ENCODE measurements at places on chromosomes 7 and 10.

GRCh38 chr7:70886547-70886946 lies 245.4 kb upstream of the GALNT17 start:
- DNase-seq, result no peak

GRCh38 chr7:91767820-91768219 lies 112.7 kb downstream of the MTERF1 start:
- no peak for DNase-seq

DNA sequence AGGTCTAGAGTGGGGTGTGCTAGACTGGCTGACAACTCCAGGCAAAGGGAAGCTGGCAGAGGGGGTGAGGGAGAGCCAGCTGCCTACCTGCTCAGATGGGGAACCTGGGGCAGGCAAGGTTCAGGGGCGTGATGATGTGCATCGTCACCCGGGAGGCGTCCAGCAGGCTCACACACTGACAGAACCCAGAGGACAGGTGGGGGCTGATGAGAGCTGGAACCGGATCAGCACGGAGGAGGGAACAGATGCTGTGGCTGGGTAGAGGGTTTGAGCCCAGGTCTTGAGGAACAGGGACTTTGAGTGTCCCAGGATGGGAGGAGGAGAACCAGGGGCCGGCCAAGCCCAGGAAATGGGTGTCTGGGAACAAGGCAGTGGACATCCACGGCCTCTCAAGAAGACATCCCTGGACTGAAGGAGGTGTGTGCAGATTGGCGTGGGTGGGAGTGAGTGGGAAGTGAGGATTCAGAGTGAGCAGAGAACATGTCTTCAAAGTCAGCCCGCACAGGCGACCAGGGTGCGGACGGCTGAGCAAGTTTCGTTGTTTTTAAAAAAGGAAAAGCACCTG lies 3.9 kb downstream of the RASGEF1A start:
- peak; percentile 4 for DNase-seq

DNA sequence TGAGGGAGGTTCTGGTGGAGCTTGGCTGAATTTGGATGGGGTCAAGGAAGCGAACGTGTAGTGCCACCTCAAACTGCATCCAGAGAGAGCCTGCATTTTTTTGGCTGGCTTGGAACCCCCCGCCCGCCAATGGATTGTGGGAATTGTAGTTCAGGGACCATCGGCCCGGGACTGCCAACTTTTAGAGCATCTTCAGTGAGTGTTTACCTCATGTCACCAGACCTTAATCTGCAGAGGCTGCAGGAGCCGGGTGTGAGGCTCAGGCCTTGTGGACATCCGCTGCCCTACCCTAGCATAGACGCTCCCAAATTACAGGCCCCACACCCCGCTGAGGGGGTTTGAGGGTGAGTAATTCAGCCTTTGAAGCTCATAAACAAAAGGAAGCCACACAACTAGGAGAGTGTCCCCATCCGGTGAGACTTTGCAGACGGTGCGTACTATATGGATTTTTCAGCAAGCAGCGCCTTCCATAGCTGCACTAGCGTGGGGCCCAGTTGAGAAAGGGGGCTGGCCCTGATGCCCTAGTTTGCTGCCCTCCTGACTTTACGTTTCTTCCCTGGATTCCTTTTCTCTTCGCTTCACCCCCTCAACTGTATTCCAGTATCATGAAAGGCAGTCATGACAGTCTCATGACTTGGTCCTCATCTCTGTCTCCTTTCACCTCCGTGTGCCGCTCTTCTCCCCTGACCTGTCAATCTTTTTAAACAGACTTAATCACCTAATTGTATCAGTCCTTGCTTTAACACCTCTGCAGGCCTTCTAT lies 717 bp downstream of the CNPY4 start:
- peak; percentile 64 for DNase-seq

GRCh38 chr10:96896884-96897589 lies 64.9 kb downstream of the LCOR start:
- DNase-seq, result no peak

DNA sequence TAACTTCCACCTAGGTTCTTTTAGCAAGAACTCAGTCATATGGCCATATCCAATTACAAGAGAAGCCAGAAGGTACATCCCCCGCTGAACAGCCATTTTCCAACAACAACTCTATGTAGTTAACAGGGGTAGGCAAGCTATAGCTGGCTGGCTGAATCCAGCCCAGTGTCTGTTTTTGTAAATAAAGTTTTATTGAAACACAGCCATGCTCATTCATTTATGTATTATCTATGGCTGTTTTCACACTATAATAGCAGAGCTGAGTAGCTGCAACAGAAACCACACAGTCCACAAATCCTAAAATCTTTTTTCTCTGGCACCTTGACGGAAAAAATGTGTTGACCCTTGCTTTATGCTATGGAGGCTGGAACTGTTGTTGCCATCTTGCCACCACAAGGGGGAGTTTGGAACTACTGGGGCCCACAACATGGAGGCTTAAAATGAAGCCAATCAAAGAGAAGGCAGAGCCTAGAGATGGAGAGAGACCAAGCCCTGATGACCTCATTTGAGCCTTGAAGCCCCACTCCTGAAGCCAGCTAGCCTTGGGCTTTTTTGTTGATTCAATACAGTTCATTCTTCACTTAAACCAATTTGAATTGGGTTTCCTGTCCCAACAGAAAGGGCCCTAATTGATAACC lies 33.3 kb upstream of the XPNPEP1 start:
- DNase-seq, result peak; percentile 80

DNA sequence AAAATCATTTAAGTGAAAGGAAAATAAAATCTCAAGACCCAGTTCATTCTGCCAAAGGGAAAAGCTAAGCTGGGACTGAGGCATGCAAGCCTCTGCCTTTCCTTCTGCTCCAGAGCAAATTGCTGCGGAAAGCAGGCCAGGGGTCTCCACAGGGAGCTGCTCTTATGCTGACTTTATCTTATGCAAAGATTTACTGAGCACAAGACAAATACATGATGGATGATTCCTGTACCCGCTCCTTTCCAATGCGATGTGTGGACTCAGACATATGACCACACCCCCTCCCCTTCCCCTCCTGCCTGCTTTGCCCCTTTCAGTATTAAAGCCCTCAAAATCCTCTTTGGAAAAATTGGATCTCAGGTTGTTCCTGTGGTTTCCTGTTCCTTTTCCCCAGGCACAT lies 74.2 kb upstream of the INSIG1 start:
- no peak for DNase-seq

DNA sequence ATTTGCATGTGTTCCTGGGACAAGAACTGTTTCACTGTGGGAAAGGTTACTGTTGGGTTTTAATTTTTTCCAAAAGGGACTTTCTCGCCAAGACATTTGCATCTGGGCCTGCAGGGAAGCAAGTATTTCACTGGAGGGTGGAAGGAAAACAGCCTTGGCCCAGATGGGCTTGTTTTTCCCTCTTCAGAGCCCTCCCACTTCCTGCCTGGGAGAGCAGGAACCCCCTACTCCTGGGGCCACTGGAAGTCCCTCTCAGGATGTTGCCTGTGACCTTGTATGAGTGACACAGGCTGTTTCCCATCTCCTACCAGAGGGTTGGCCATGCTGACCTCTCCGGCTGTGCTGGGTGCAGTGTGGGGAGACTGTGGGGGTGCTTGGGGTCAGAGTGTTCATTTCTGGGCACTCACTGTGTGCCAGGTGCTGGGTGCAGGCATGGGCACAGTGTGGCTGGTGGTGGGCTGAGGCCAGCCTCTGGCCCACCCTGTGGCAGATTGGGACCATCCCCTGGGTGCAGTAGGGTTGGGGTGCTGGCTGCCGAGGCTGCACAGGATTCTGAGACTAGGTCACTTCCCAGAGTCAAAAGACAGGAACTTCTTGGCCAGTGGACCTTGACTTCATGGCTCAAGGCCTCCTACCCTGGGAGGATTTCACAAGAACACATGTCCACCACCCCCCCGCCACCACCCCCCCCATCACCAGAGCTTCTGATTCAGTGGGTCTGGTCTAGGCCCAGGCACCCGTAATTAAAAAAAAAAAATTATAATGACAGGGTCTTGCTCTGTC lies 10.2 kb downstream of the TSPAN15 start:
- DNase-seq, result no peak

GRCh38 chr7:110541962-110542361 lies 549.0 kb upstream of the LRRN3 start:
- no peak for DNase-seq

DNA sequence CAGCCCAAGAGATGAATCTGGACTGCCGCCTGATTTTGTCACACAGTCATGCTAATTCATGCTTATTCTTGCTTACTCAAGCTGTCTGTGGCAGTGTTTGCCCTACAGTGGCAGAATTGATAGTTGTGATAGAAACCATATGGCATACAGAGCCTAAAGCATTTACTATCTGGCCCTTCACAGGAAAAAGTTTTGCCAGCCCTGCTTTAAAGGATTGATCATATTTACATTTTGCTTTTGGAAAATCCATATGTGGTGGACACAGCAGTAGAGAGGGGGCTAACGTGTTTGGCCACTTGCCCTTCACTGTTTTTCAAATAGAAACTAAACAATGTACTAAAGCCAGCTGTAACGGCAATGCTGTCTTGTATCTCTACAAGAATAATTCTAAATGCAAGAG lies 974.0 kb upstream of the GHITM start:
- DNase-seq, result no peak

GRCh38 chr7:76071316-76072242 lies 23.7 kb downstream of the MDH2 start:
- peak; percentile 12 for DNase-seq

DNA sequence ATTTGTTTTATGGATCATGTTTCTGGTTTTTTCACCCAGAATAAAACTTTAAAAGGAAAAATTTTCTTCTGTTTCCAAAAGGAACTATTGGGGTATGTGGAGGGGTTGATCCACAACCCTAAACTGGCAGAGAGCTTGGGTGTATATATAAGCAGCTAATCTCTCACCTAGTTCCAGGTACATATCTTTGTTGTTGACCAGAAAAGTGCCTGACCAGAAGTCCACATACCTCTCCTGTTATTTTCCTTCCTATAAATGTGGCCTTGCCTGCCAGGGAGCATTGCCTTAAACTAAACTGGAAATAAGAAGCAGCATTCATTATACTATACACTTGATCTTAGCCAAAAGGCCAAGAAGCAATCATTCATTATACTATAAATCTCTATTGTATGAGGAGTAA lies 112.0 kb downstream of the ZEB1 start:
- no peak for DNase-seq

DNA sequence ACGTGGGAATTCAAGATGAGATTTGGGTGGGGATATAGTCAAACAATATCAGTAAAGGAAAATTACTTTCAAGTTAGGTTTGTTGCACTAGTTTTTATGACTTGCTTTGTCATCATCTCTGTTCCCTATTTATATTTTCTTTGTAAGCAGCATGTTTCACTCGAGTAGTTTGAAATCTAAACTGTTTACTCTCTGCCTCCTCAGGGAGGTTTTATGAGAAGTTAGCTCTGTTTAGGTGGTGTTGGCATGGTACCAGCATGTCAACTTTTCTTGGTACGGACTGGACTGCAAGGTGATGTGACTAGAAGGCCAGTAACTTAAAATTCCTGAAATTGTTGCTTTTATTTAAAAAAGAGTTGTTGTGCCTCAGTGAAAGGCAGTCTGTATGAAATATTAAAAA lies 59.2 kb upstream of the MTPN start:
- DNase-seq, result no peak

DNA sequence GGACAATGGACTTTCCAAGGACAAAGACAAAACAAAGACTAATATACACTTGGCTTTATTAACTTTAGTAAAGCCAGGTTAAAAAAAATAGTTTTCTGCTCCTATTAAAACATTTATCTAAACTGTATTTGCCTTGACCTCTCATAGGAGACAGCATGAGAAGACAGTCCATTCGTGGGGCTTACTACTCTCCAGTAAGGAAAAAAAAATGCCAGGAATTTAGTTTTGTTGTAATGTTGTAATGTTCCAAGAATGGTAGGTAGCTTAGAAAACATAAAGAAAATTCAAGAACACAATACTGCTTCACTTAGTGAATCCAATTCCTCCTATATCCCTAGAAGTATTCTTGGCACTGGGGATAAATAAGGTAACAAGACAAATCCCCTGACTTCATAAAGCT lies 81.7 kb downstream of the KMT2C start:
- no peak for DNase-seq

GRCh38 chr7:75645570-75645969 lies 93.2 kb downstream of the HIP1 start:
- no peak for DNase-seq

DNA sequence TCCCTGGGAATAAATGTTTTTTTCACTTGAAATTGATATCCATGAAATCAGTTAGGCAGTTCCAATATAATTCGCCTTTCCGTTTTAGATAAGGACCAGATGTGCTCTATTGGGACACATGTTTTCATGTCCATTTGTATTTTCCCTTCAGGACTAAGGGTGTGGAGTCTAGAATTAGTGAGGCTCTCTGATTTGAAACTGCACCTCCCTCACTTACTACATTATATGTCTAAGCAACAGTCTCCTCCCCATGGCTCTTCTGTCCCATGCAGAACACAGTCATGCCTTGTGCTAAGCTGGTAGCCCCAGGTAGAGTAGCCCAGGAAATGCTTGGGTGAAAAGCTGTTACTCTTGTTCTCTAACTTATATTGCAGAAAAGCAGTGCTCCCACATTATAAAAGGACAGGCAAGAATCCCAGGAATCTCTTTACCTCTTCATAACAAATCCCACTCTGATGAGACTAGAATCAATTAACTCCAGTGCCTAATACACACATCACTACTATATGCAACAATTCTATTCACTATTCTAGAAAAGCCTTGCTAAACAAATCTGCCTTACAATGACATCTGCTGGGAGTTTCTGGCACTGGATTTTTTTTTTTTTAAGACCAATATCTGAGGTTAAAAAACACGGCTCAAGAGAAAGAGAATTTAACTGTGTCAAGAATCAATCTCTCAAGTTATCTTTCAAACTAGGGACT lies 293.9 kb downstream of the SNX13 start:
- no peak for DNase-seq

DNA sequence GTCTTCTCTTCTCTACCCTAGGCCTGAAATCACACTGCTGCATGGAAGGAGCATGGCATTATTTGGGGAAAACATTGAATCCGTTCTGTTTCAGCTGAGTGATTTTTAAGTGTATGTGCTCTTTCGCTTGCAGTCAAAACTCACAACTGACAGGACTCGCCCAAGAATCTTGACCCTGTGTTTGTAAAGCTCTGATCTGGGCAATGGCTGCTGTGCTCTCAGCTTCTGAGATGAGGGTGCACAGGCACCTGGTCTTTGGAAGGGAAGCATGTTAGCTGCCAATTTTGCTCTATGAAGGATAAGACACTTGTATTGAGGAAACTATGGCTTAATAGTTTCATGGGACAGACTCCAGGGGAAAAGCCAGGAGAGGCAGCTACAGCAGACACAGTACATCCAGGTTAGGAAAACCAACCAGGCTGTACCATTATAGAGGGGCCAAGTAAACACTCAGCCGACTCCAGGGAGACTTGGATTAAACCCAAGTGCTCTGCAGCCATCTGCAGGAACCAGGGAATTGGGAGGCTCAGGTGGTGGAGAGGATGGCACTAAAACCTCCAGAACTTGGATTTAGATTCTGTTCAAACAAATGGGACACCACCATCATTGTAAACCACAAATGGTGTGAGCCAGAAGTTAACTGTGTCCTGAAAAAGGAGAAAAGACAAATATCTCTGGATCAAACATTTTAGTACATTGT lies 43.3 kb downstream of the LYZL1 start:
- no peak for DNase-seq
